ENCODE measurements at places on chromosomes 2 and 18.
A peak's percentile ranks its signal among the peaks of the same experiment; 100 is the strongest.

DNA sequence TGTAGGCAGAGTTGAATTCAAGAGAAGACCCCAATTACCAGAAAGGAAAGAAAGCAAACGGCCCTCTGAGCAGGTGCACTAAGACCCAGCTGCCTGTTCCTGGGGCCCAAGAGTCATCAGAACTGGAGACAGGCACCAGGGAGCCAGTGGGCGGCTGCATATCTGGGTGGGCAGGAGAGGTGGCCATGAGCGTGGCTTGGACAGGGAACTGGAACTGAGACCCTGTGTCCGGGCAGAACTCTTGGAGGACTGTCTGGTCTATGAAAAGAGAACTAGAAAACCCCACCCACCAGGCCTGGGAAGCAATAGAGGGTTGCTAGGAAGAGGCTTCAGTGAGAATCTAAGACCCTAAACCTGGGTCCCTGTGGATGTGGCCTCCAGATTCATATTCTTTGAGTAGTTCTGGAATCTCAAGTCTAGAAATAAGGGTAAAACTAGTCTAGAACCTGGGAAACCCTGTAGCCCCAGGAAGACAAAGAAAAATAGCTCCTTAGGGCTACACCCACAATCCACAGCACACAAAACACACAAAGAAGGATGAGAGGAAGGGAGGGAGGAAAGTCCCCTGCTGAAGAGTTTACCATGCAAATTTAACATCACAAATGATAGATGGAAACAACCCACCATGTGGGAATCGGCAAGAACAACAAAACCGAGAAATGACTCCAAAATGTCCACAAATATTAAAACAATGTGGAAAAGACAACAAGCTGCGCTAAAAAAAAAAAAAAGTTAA is 147.0 kb downstream of the HDAC4 start:
- DNase-seq, result no peak

DNA sequence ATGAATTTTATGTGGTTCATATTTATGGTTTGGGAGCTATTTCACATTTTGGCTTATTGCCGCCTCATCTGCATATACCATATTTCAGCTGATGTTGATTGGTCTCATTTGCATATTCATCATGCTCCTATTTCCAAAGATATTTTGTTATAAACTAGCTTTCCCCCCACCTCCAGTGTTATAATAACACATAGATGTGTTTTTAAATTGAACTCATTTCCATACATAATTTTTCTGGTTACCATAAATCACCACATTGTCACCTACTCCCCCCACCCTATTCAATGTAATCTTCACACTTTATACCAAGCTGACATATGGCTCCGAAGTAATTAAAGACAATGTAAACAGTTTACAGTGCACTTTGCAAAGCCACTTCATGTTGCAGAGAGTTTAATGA is 101.2 kb downstream of the FSHR start:
- DNase-seq, result no peak

DNA sequence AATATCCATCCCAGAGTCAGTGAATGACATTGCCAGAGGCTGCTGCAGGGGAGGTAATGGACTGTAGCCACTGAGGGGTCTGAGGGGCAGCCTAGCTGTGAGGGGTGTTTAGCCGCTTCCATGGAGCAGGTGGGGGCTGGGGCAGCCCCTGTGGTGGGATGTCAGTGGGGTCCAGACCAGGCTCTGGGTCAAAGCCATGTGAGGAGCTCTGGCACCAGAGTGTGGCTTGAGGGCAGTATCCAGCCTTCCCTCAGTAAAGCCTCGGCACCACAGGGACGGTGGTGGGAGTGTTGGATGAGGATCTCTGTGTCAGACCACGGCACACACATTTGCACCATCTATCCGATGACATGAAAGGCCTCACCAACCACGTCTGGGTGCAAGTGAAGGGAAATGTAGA is 85.0 kb downstream of the INHBB start:
- DNase-seq, result no peak

- no peak for DNase-seq
These were observed 63.2 kb downstream of the CCBE1 start for GRCh38 chr18:59633961-59634485.

DNA sequence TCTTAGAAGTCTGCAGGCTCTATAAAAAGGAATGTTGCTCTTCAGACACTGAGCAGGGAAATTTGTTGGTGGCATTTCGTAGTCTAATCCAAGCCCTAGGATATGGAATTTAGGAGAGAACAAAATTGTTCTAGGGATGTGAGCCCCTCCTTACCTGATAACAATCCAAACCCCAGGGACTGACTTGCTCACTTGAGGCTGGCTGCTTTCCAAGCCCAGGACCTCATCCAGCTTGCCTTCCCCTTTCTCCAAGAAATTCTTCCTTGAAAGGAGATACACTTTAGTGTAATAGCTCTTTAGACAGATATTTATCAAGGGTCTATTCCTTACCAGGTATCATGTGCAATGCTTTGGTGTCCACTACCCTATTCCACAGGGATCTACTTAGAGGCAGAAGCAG is 279.8 kb downstream of the C1D start:
- DNase-seq, result no peak

GRCh38 chr18:45726603-45727002 is 2.6 kb downstream of the SLC14A1 start:
- peak; percentile 32 for DNase-seq

GRCh38 chr2:138060301-138060635 is 96.0 kb downstream of the HNMT start:
- DNase-seq, result peak; percentile 89

Data from iris pigment epithelial cell (primary cell).